T-helper 1 cell (primary cell): ENCODE measurements at places on chromosomes 1 and 21.

DNA sequence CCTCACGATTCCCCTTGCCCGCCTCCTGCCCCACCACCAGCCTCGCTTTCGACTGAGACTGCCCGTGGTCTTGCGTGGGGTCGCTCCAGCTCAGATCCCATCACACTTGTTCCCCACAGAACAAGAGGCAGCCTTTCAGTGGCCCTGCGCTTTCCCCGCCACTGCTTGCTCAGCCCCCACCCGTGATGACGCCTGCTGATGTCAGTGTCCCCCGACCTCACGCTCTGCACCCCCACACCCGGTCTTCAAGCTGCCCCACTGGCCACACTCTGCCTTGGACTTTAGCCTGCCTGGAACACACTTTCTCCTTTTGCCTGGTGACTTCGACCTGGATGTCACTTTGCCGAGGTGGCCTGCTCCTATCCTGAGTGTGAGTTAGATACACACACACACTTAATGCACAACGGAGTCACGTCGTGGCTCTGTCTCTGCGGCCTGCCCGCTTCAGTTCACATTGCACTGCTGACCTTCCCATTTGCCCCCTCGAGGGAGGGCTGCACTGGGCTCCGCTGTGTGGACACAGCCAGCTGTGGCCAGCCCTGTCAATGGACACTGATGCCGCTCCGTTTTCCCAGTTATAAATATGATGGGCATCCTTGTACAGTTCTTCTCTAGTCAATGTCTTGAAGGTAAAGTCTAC is 13.0 kb downstream of the AGPAT3 start:
- no peak for DNase-seq

GRCh38 chr1:205604059-205604458 is 27.8 kb downstream of the ELK4 start:
- no peak for DNase-seq

DNA sequence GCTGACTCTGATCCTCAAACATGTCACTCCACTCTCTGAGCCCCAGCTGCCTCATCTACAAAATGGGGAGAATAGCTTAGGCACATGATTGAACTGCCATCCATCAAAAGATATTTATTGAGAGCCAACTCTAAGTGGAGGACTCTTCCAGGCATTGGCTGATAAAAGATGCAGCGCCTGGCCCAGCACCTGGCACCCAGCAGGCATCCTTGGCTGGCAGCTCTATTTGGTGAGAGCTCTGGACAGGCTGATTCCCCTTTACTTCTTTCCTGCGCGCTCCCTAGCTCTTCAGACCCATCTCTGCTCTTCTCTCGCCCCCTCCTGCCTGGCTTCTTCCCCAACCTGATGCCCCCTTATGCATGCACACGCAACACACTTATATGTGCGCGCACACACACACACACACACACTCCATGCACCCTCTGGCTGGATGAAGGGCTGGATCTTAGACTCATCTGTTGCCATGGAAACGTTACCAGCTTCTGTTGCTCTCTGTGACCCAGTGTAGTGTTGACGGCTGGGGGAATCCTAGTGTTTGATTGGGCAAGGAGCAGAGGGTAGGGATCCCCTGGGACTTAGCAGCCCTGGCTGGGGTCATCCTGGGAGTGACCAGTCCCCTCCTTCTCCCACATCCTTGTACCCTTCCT is 49.3 kb downstream of the VWA5B1 start:
- no peak for DNase-seq

- DNase-seq: no peak
Observed at GRCh38 chr1:56782773-56783172, 36.4 kb downstream of the FYB2 start.
